ENCODE measurements at places on chromosomes 1 and 21. TPM values are rescaled to one million over a fixed set of nuclear protein-coding genes. Genes with fewer than 3 reads are reported as not detected.

DNA sequence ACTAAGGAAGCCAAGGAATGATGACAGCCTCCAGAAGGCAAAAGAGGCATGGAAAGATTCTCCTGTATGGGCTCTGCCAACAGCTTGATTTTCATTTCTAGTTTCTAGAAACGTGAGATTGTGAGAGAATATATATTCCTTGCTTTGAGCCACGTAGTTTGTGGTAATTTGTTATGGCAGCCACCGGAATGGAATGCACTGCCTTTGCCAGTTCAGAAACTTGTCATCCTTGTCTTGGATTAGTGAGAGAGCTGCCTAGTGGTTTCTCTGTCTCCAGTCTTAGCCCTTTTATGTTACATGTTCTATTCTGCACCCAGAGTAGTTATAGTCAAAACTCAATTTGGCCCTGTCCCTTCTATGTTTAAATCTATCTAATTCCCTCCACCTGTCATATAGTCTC lies 216.0 kb upstream of the PTGFR start:
- DNase-seq = no peak

- peak; percentile 38 for DNase-seq
Measured at GRCh38 chr1:243287652-243288051, 31.8 kb downstream of the SDCCAG8 start.

DNA sequence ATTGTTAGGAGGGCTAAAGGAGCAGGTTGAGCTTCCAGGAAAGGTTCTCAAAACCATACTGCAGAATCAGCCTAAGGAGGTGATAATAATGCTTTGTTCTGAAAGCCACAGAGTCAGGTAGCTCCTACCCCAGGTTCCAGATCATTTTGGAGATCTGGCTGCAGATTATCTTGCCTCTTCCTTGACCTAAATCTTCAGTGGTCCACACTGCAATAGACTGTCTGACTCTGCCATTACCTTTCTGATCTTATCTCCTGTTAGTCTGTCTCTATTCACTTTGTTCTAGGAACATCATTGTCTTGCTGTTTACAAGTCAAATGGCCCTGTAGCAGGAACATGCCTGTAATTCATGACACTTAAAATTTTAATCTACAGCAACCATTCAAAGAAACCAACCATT lies 73.0 kb downstream of the HS2ST1 start:
- no peak for DNase-seq

Gene INSRR
- not detected for total RNA-seq

- no peak for DNase-seq
Measured at GRCh38 chr21:34561806-34562205, 49.8 kb upstream of the KCNE1 start.

- no peak for DNase-seq
Measured at GRCh38 chr21:21236996-21237395, 238.8 kb downstream of the NCAM2 start.

DNA sequence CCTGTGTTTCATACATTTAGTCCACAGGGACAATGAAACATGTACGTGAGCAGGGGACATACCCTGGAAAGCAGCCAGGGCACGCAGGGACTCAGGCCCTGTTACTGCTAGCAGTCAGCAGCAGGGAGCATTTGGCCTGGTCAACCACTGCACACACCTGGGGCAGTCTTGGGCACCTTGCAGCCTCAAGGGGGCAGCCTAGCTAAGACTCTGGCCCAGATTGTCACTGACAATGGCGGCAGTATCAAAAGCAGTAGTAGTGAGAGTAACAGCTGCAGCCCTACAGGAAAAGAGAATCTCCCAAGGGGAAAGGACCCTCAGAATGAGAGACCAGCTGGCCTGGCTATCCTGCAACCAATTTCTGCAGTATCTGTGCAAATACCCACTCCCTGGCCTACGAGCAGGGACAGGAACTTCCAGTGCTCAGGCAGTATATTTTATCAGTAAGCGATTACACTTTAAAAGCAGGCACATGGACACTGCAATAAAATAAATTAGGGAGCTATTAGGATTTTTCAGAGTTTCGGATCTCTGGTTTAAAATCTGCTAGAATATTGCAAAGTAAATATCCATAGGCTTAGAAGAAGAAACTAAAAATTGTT lies 475.6 kb downstream of the LTN1 start:
- DNase-seq = peak; percentile 37

All from Caki2 (cell line).